ENCODE measurements at places on chromosomes 2 and 18.

GRCh38 chr2:148876595-148877402 lies 1.8 kb downstream of the KIF5C start:
- DNase-seq = peak; percentile 26

DNA sequence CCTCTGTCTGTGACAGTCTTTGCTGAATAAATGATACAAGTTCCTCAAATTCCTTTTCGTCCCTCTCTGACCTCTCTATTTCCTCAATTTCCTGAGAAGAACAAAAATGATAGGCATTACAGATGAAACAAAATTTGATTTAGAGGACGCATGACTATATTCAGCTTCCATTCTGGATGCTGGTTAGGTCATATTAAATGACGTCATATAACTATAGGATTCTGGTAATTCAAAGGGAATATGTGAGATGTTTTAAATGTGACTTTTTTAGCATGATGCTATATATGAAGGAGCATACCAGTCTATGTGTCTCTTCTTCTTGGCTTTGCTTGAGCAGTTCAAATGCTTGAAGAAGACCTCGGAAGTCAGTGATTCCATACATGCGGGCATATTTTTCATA lies 102.3 kb downstream of the TTN start:
- DNase-seq = no peak

DNA sequence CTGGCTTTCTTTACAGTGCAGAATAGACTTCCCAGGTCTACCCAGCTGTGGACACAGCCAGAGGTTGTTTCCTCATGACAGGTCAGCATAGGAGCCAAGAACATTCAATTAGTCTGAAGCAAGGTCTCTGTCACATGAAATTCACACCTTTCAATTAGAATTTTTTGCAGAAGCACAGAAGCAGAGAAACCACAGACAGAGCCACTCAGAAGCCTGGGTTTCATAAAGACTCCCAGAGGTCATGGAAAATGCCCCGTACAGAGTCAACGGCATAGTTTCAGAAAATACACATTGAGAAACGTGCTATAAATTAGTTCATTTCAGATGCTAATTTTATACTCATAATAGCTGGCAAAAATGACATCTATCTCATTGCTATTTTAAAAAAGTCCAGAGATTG lies 87.0 kb upstream of the TMEM200C start:
- no peak for DNase-seq

GRCh38 chr2:129794540-129794939 lies 184.9 kb upstream of the RAB6C start:
- DNase-seq = no peak

DNA sequence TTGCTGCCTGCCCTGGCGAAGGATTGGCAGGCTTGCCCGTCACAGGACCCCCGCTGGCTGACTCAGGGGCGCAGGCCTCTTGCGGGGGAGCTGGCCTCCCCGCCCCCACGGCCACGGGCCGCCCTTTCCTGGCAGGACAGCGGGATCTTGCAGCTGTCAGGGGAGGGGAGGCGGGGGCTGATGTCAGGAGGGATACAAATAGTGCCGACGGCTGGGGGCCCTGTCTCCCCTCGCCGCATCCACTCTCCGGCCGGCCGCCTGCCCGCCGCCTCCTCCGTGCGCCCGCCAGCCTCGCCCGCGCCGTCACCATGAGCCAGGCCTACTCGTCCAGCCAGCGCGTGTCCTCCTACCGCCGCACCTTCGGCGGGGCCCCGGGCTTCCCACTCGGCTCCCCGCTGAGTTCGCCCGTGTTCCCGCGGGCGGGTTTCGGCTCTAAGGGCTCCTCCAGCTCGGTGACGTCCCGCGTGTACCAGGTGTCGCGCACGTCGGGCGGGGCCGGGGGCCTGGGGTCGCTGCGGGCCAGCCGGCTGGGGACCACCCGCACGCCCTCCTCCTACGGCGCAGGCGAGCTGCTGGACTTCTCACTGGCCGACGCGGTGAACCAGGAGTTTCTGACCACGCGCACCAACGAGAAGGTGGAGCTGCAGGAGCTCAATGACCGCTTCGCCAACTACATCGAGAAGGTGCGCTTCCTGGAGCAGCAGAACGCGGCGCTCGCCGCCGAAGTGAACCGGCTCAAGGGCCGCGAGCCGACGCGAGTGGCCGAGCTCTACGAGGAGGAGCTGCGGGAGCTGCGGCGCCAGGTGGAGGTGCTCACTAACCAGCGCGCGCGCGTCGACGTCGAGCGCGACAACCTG lies at the start of gene DES:
TSS of gene DES (plus strand) at position 223 of the 857 bp plus-strand sequence. CDS start at position 309, 86 bp downstream.
- no peak for DNase-seq

- no peak for DNase-seq
These were observed 941.2 kb downstream of the SUCLG1 start for GRCh38 chr2:83517727-83518368.
